ENCODE measurements at places on chromosomes 7 and 10.

GRCh38 chr7:127718340-127718679, 66.3 kb downstream of the SND1 start:
- DNase-seq, result no peak

DNA sequence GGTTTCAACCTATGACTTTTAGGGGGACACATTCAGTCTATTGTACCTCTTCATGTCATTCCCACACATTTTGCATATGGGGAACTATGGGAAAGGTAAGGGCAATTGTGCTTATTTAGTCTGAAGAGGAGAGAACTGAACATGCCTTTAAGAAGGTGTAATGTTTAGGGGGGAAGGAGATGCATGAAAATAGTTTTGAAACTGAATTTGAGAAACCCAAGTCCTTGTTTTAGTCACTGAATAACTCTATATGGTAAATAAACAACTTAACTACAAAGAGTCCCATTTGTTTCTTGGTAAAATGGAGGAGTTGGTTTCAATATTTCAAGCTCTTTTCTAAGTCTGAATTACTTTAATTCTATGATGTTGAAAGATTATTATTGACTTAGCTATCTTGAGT, 166.1 kb downstream of the DNAJB9 start:
- no peak for DNase-seq

DNA sequence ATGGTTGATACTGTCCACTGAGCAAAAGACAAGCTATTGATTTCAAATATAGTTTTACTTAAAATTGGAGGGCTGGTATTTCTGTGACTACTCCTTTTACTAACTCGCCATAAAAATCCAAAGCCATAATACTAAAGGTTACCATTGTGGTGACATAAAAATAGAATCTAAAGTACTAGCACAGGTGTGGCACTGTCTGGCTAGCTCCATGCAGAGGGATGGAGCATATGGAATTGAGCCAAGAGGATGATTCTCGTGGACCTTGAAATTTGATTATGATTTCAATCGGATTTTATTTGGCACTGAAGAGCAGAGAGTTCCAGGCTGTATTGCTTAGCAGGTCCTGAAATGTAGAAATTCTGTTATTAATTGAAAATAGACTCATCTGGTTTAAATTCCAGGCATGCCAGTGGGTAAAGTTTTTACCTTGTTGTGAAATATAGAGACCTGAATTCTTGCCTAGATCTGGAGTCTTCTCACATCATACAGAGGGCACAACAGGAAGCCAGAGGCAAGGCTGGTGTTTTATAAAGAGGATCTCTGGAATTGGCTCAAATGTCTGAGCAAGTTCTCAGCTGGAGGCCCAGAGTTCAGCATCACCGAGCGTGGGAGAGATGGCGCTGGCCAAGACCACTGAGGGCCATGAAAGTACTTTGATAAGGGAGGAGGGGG, 29.9 kb upstream of the DLD start:
- no peak for DNase-seq

DNA sequence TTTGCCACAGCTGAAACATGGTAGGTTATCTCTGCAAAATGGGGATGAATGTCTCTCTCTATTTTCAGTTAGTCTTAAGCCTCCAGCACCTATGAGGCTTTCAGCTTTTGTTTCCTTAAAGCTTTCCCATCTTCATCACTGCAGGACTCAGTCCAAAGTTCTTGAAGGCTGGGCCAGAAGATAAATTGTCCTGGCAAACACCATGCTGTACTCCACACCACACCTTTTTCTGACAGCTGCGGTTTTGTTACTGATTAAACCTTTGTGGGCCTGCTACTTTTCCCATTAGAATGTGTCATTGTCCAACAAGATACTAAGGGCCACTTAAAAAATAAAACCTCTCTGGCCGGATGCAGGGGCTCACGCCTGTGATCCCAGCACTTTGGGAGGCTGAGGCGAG, 87.2 kb upstream of the A1CF start:
- no peak for DNase-seq

- no peak for DNase-seq
These were observed 9.3 kb upstream of the HERPUD2 start for GRCh38 chr7:35704261-35704660.

GRCh38 chr7:36620166-36620708, 104.1 kb downstream of the AOAH start:
- DNase-seq, result no peak

Measured in D721Med (cell line).